ENCODE measurements at places on chromosomes 1 and 21.

GRCh38 chr21:38669186-38669585 lies 136.5 kb upstream of the ETS2 start:
- DNase-seq = no peak

- no peak for DNase-seq
These were observed 39.5 kb downstream of the LBR start for GRCh38 chr1:225388372-225388771.

DNA sequence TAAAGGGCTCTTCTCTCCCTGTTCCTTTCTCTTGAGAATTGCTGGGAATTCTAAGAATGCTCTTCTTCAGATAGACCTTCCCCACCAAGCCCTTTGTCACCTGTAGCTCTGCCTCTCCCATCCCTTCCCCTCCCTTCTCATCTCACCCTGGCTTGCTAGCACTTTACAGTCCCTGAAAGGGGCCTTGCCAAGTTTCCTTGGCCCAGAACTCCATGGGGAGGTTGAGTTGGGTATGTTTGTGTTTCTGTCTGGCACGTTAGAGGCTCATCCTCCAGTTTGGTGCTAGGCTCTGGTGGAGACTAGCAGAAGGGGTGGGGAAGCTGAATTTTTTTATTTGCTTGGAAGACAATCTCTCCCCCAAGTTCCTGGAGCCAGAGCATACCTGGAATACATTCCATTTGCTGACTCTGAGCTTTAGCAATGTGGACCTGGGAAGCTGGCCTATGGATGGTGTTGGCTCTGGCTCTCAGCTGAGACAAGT lies 4.9 kb downstream of the CGN start:
- DNase-seq = no peak

- DNase-seq = no peak
These were observed 19.5 kb downstream of the FAAH start for GRCh38 chr1:46413596-46413985.

- no peak for DNase-seq
These were observed 128.2 kb downstream of the GALNT2 start for GRCh38 chr1:230195199-230195598.

DNA sequence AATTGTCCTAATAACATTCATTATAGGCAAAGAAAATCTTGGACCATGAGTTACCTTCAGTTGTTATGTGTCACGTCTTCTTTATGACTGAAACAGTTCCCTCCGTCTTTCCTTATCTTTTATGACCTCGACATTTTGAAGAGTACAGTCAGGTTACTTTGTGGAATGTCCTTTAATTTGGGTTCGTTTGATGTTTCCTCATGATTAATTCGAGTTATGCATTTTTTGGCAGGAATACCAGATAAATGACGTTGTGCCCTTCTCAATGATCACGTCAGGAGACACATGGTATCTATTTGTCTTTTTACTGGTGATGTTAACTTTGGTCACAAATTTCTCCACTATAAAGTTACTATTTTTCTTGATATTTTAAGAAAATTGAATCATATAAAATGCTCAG lies 17.3 kb upstream of the KLF17 start:
- DNase-seq = no peak

DNA sequence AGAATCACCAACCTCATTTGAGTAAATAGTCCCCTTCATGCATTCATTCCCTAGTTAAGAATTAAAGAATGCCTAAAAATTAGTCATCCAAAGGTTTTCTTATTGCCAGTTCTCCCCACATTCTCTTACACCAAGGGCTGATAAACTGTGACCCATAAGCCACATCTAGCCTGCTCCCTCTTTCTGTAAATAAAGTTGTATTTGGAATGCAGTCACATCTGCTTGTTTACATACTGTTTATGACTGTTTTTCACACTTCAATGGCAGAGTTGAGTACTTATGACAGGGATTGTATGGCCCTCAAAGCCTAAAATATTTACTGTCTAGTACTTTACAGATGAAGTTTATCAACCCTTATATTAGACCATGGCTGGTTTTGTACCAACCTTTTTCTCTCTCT lies 16.1 kb upstream of the DYRK1A start:
- no peak for DNase-seq

- DNase-seq = no peak
These were observed 6.2 kb upstream of the SPRR2F start for GRCh38 chr1:153119491-153119971.

DNA sequence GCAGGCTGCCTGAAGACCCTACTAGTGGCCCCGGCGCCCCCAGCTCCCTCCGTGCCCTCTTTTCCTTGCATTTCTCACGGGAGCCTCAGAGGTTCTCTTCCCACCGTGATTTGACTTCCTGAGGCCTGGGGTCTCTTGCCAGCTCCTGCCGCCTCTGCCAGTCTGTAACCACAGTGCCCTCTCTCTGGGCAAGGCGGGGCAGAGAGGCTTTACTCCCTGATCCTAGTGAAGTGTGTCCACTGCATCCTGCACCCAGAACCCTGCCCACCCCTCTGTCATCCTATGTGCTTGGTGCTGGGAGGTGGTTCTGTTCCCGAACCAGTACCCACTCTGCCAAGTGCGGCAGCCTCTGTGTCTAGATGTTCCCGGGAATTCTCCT lies 2.4 kb downstream of the ESPN start:
- no peak for DNase-seq

DNA sequence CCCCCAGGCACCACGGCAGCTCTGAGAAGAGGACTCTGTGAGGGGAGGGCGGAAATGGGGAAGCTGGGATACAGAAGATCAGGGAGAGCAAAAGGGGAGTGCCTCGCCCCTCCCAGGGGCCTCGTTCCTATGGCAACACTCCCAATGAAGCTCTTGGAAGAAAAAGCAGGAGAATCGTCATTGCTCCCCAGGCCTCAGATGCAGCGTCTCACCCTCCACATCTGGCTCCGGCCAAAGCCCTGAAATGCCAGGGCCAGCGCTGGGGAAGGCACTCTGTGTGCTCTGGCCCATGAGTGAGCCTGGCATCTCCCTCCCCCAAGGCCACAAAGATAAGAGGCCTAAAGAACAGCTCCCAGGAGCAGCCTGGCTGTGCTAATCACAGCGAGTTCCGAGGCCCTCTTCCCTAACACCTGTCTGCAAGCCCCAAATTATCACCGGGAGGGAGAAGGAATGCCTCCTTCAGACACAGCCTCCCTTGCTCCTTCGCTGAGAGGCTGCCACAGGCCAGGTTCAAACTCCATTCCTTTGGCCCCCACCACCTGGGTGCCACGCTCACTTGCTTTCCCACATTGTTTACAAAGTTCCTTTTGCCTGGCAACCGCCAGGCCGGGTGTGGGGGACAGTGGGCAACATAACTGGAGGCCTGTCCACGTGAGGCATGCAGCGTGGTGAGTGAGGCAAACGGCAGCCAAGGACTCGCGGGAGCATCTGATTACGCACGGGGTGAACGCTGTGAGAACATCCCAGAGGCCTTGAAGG lies 27.8 kb downstream of the ECE1 start:
- DNase-seq = peak; percentile 70

DNA sequence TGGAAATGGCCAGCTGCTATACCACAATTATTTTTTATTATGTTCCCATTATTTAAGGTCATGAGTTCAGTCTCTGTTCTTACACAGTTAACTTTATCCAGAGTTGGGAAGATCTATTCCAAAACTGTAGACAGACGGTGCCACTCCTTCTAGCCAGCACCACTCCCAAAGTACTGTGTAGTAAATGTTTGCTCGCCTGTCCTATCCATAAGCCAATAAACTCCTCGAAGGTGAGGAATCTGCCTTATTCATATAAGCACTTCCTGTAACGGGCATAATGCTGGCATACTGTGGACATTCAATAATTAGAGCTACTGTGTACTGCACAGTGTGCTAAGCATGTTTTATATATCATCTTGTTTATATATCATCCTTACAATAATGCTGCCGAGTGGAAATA lies 26.1 kb upstream of the STMN1 start:
- DNase-seq = no peak

GRCh38 chr1:112548547-112548946 lies 39.8 kb downstream of the WNT2B start:
- DNase-seq = no peak

DNA sequence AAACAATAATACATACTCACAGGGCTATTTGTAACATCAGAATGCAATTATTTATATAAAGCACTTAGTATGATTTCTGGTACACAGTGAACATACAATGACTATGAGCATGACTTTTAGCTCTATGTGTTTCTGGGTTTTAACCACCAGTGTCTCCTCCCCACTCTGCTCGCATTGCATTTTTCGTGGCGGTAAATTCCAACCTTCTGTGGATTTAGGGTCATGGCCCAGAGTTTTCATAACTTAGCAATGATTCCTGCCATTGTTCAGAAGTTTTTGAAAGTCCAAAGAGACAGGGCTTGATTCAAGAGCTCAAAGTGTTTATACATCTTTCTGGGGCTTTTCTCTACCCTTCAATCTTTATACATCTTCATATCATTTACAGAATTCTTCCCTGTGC lies 191.3 kb downstream of the BACH1 start:
- DNase-seq = no peak

- peak; percentile 80 for DNase-seq
These were observed 93.5 kb downstream of the SIK1 start for GRCh38 chr21:43333298-43334062.

DNA sequence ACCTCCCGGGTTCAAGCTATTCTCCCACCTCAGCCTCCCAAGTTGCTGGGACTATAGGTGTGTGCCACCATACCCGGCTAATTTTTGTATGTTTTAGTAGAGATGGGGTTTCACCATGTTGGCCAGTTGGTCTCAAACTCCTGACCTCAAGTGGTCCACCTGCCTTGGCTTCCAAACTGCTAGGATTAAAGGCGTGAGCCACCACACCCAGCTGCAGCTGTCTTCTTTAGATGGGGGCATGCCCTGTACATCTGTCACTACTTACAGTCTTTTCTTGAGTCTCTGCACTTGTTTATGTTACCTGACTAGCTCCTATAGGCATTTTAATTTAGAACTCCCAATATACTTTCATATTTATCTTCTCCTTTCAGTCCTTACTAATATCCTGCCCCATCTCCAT lies 64.2 kb downstream of the SELENOF start:
- DNase-seq = no peak

DNA sequence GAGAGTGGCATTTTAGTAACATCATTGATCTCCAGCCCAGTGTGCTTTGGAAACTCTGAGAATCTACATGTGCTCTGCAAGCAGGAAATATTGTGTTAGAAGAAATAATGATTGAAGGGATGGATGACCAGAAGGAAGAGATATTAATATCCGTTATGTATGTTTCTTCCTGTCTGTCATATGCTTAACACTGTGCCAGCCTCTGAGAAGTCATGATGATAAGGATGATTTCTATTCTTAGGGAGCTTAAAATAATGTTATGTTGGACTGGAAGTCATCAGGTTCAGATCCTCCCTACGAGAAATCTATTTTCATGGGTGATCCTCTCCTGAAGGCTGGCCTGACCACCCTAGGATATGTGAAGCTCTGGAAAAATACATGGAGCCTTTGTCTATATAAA lies 192.4 kb upstream of the GORAB start:
- DNase-seq = no peak

DNA sequence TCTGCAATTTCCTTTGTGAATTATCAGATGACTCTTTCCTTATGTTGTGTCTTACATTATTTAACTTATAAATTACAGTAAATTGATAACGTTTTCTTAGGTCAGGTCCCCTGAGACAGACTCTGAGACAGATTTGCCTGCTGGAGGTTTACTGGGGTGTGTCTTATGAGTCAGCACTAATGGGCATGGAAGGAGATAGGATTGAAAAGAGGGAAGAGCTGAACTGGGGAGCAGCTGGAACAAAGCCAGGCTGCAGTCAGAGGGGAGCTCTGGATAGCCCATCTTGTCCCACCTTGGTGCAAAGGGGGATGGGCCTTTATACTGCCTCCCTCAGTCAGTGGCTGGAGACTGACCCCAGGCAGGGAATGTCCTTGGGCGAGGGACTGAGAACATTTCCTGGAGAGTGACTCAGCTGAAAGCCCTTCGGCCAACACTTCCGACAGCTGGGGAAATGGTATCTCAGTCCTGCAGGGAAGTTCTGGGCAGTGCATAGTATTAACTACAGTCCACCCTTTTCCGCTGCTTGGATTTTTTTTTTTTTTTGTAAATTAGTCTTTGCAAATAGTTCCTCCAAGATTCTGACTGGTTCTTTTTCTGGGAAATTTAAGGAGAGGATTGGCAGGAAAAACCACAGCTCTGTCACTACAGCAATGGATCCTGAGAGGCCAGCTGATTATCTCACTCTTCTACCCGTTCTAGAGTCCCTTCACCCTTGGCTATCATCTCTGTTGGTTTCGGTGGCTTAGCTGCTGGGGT lies 39.1 kb upstream of the CDC42BPA start:
- DNase-seq = peak; percentile 58

DNA sequence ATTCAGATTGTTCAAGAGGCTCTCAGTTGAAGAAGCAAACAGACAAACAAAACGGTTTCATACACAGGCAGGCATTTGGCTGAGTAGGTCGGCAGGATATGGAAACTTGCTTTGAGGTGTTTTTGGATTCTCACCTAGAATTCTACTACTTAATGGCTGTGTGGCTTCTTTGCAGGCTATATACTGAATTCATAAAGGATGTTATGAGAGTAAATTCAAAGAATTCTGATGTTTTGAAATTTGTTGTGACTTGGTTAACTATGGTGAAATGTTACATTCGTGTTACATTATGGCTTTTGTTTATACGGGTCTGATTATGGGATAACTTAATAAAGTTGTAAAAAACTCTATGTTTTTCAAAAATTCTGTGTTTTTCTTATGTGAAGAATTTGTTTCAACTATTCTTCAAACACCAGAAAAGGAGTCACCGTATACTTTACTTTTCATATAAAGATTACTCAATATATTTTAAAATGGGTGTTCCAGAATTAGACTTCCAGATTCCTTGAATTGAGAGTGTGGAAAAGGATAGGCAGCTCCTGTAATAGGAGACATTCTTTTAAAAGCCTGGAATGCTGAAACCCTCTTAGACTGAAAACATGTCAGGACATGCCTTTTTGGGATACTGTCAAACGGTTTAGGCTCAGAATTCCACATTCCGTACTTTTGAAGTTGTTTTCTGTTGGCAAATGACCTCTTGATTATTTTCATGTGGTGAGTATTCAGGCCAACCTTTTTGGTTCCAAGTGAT lies 8.2 kb upstream of the IRF2BP2 start:
- no peak for DNase-seq

- no peak for DNase-seq
These were observed 18.1 kb upstream of the ETS2 start for GRCh38 chr21:38787461-38788274.

- DNase-seq = no peak
These were observed 4.7 kb upstream of the ITGB2 start for GRCh38 chr21:44925378-44925755.

GRCh38 chr1:85502625-85503083 lies 37.7 kb upstream of the DDAH1 start:
- peak; percentile 59 for DNase-seq

- DNase-seq = no peak
These were observed 13.0 kb downstream of the IFI6 start for GRCh38 chr1:27658951-27659496.

Data from AG04450 (cell line).